ENCODE measurements at places on chromosomes 1 and 21.
A peak's percentile ranks its signal among the peaks of the same experiment; 100 is the strongest.

DNA sequence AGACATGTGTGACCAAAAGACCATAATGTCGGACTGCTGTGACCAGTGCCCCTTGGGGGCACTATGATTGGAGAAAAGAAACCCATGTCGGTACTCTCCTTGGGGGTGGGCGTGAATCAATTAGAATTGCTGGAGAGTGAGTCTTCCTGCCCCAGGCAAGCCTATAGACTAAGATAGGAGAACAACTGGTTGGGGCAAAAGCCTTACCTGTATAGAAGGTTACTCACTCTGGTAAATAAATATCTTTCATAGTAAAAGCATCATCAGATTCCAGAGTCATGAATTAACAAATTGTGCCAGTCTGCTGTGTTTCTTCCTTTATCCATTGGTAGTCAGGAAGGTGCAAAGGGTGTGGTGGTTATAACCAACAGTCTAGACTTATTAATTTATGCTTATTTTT, 2.9 kb upstream of the PTGFRN start:
- DNase-seq = no peak

GRCh38 chr1:37472281-37472680, 2.1 kb upstream of the ZC3H12A start:
- no peak for DNase-seq

DNA sequence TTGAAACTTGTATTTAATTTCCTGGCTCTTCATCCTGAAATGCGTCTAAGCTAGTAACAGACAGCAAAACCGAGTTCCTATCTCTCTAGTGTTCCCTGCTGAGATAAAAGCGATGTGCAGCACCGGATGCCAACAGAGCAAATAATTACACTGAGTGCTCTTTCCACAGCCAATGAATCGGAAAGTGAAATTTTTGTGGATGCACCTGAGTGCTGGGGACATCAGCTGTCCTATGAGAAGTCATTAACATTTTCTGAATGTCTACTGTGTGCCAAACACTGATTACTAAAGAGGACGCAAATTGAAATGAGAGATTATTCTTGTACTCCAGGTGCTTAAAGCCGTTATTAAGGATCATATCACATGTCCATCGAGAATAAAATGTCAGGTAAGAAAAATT, 278.0 kb downstream of the RGS7 start:
- DNase-seq = no peak

GRCh38 chr1:147626291-147626690, 44.0 kb downstream of the ACP6 start:
- no peak for DNase-seq

DNA sequence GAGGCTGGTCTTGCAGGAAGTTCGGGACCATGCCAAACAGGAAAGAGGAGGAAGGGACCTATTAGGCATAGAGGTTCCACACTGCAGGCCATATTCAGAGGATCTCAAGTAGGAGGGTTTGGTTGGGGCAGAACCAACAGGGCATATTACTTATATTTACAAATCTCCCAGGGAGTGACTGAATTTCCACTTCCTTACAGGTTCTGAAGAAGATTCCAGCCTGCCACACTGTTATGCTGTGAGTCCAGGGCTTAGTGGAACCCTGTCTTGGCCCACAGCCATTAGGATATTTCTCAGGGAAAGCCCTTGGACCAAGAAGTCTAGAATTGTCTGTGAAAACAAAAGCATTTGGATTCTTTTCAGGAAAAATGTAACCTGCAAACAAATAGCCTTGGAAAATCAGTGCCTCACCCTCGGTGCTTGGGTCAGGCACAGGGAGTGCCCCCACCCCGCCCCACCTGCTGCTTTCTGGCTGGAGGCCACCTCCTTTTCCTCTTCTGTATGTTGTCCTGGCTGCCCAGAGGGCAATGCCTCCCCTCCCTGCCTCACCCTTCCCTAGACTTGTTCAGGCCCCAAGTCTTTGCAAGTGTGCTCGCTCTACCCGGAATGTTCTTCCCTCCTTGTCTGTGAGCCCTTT, 41.0 kb upstream of the JUN start:
- DNase-seq = no peak

- DNase-seq = no peak
Measured at GRCh38 chr1:109252167-109252892, 3.0 kb downstream of the CELSR2 start.

- no peak for DNase-seq
Measured at GRCh38 chr1:52917156-52917555, 4.4 kb downstream of the ECHDC2 start.

GRCh38 chr1:185843986-185844385, 109.8 kb downstream of the HMCN1 start:
- no peak for DNase-seq

DNA sequence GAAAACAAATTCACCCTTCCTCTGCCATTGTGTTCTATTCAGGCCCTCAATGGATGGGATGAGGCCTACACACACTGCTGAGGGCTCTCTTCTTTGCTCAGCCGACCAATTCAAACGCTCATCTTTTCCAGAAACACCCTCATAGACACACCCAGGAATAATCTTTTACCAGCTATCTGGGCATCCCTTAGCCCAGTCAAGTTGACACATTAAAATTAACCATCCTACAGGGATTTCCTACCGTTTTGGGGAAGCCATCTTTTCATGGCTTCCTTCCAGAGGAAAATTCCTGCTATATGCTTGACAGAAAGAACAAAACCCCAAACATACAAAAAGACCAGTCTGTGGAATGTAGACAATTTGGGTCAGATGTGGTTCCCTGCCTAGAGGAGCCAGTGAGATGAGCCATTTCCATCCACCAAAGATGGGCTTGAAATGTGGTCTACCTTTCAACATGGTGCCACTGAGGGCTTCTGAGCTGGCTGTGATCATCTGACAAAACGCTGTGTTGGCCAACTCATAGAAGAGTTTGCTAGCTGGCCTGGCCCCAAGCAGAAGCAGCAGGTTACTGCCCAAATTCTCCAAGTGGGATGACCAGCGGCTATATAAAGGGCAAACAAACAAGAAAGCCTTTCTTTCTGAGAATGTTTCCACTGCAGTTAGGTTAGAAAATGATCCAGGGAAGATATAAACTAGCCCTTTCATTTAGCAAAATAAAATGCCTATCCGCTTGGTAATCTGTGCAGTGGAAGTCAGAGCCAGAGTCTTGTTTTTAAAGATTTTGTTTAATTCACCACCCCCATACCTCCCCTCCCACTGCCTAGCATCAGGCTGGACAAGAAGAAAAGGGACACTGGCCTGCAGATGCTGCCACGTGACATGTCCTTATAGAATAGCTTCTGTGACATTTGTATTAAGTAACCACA, 69.1 kb upstream of the MRPS6 start:
- DNase-seq = no peak

GRCh38 chr21:36835383-36835795, 131.1 kb downstream of the HLCS start:
- DNase-seq = no peak

GRCh38 chr1:35390600-35391494, 122.3 kb downstream of the ZMYM4 start:
- no peak for DNase-seq

DNA sequence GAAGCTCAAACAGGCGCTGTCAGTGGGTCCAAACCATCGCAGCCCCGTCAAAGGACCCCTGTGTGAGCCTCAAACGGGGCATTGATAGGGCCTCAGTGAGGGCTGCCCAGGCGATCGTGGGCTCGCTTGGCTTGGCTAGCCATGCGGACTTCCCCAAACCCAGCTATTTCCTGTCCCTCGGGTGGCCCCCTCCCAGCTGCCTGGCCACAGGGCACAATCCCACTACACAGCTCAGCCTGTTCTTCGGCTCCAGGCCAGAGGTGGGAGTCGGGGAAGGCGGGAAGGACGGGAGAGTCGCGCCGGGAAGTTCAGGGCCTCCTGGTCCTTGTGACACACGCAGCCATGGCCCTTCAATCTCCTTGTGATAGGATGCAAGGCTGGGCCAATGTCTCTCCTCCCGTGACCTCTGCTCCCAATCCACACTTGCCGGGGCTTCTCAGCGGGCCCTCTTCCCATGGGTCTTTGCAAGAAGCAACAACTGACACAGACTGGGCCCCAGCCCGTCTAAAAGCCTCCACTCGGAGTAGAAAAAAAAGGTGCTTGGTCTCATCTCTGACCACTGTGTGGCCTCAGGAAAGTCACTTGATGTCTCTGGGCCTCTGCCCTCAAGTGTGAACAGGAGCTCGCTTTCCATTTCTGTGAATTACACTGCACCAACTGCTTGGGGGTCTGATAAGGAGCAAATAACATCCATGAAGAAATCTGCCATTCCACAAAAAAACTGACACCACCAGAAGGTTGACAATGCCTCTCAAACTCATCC, 7.1 kb upstream of the MATN1 start:
- DNase-seq = no peak

DNA sequence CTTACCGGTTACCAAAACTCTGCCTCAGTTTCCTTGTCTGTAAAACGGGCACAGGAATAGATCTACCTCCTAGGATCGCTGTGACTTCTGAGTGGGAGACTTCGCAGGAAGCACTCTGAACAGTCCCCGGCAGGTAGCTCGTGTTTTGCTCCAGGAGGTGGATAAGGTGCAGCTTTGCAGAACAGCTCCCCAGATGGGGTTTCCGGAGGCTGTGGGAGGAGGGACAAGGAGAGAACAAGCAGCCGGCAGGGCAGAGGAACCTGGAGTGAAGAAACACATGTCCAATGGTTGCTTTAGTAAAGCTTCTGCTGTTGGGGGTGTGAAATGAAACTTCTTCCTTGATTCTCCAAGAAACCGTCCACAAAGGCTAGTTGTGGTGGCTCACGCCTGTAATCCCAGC, 95.5 kb upstream of the TARDBP start:
- DNase-seq = no peak

DNA sequence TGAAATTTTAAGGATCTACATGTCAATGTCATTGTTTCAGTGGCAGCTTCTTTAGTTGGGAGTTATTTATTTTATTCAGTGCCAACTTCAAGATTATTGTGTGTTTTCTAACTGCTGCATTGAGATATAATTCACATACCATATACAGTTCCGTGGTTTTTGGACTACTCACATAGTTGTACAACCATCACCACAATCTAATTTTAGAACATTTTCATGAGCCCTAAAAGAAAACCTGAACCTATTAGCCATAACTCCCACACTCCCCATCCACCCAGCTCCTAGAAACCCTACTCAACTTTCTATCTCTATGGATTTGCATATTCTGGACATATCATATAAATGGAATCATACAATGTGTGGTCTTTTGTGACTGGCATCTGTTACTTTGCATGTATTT, 220.0 kb downstream of the LRRC40 start:
- no peak for DNase-seq

GRCh38 chr1:113990961-113991360, 11.7 kb downstream of the OLFML3 start:
- no peak for DNase-seq

- DNase-seq = peak; percentile 69
Measured at GRCh38 chr1:162003830-162004215, 19.8 kb downstream of the OLFML2B start.

DNA sequence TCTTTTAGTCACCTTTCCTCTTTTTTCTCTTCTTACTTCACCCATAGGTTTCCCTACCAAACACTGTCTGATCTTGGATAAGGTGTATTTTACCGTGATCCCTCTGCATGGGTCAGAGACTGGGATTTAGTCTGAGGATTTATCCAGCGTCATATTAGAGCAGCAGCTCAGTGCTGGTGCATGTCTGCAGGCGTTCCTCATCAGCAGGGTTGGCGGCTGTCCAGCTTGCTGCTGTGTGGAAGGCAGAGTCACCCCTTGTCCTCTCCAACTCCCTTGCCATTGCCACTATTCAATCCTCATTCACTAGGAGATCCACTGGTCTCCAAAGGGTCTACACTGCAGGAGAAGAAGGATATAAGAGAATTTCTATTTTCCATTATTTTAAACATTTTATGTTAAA, 7.3 kb upstream of the FAM78B start:
- no peak for DNase-seq

DNA sequence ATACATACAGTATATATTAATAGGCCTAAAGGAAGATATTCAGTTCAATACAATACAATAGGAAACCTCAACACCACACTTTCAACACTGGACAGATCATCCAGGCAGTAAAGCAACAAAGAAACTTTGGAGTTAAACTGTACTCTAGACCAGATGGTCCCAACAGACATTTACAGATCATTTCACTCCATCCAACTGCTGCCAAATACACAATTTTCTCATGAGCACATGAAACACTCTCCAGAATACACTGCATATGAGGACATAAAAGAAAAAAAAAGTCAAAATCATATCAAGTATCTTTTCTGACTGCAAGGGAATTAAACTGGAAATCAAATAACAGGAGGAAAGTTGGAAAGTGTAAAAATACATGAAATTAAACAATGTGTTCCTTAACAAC, 607.5 kb upstream of the BRINP3 start:
- DNase-seq = no peak

DNA sequence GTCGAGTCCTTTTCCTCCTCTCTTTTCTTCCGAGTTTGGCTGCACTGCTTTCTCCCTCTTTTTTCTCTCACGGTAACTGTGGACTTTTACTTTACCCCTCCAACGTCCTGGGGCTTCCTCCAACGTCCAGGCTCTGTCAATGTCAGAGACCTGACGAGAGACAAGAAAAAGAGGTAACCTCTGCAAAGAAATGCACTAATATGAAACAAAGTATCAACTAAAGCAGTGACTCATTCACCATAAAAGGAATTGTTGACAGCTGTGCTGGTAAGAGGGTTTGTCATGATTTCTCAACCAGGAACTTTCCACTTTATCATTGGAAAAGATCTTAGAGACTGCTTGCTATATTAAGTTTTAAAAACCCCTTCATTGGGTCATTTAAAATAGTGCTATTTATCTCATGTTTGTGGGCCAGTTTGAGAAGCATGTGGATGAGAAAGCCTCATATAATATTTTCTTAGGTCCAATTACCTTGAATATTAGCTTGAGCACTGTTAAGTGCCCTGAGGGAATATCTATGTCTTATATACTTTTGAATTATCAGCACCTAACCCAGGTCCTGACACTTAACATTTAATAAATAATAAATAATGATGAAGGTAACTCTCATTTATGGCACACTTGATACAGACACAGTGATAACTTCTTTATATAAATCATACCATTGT, at the start of gene GBP2:
Gene GBP2, minus strand, starts transcription at position 202 of the 668 bp plus-strand sequence. CDS start 4,148 bp downstream, outside the sequence.
- DNase-seq = peak; percentile 93

DNA sequence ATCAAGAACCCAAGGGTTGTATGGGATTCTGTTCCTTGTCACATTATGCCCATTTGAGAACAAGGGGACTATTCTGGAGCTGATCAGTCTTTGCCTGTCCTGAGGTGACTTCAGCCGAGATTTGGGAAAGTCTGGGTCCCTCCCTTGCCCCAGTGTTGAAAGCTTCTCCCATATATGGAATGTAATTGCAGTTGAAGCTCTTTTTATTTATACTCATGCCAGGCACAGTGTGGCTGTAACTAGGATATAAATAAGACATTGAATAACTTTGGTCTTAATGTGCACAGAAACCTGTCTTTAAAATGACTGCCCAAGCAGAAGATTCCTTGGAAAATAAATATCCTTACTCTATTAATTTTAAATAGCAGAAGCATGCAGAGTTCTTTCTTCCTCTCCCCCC, 15.2 kb downstream of the AKNAD1 start:
- no peak for DNase-seq

DNA sequence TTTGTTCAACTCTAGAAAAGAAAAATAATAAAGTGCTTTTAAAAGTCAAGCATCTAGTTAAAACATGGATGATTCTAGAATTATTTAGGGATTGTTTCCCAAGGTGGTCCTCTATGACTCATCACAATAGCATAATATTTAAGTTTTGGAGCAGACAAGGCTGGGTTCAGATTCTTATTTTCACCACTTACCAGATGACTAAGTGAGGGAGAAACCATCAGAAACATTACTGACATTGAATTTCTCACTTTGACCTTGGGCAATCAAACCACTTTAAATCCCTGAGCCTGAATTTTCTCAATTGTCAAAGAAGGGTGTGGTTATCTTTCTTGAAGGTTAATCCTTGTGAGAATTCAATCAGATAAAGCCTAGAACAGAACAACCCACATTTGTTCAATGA, 102.5 kb upstream of the PTGFR start:
- DNase-seq = no peak

GRCh38 chr1:39048745-39049370, 22.7 kb downstream of the NDUFS5 start:
- no peak for DNase-seq
